ENCODE measurements at places on chromosomes 13 and 19.

- peak; percentile 84 for DNase-seq
Measured at GRCh38 chr19:48152551-48152950, 17.6 kb downstream of the LIG1 start.

GRCh38 chr19:21322528-21322927, 6.7 kb downstream of the ZNF708 start:
- DNase-seq: no peak

DNA sequence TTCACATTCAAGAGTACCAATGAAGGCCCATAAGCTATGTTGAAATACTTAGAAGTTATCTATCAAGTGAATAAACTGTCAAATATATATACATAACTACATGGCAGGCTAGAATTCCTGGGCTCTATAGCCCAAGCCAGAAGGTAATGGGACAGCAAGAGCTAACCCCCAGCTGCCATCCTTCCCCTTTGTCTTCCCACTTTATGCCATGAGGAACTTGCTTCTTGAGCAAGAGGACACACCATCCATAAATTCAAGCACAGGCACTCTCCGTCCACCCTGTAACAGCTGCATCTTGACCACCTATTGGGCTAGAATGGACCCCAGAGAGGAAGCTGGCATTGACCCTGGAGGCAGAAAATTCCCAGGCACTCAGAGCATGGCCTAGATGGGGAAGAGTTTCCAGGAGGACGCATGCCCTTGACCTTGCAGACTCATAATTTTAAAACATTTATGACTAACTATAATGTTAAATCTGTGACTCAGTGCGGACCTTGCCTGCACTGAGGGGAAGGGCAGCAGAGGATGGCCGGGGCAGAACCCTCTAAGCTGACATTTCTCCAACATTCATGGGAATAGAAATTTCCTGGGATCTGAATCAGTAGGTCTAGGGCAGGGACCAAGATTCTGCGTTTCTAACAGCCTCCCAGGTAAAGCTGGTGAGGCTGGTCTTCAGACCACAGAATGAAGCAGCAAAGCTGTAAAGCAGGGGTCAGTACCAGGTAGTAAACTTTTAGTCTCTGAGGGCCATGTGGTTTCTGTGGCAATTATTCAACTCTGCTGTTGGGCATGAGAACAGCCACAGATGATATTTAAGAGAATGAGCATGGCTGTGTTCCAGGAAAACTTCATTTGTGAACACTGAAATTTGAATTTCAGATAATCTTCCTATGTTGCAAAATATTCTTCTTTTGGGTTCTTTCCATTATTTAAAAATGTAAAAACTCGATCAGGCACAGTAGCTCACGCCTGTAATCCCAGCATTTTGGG, 71.4 kb upstream of the CLDN10 start:
- no peak for DNase-seq

GRCh38 chr13:93325303-93326233, 99.0 kb downstream of the GPC6 start:
- DNase-seq: no peak

- DNase-seq: no peak
Measured at GRCh38 chr19:11984986-11985385, 20.1 kb downstream of the ZNF763 start.

- no peak for DNase-seq
Measured at GRCh38 chr19:35822579-35822978, 9.9 kb upstream of the PRODH2 start.

- no peak for DNase-seq
Measured at GRCh38 chr13:42394361-42394708, 122.4 kb downstream of the AKAP11 start.

DNA sequence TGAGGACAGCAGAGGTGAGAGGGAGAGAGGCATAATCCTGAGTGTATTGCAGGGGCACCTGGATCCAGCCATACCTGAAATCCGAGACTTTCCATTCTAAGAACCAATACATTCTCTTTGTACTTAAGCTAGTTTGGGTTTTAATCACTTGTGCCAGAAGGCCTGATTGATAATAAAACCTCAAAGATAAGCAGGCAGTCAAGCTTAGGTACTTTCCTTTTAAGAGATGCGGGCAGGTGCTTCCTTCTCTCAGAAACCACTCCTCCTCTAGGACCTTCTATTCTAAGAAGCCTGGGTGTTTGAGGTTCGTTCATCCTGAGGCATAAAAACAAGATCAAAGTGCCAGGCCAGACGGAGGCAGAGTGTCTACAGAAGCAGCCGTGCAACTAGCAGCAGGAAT, 22.2 kb downstream of the FAM187B start:
- peak; percentile 52 for DNase-seq

DNA sequence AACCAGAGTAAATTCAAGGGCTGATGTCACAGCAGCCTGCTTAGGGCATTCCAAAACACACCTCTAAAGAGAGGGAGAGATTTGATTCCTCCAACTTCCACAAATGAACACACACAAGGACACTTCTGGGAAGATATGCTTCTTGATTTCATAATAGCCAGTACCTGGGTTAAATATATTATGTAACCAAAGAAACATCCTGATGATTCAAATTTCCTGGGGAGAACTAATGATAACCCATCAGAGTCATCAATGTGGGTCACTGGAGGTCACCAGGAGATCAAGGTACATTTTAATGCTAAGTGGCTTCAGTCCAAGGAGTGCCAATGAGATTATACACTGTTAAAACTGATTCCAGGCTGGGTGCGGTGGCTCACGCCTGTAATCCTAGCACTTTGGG, 54.0 kb upstream of the DOCK9 start:
- no peak for DNase-seq

- DNase-seq: no peak
Measured at GRCh38 chr13:99231721-99232120, 26.5 kb downstream of the GPR18 start.

GRCh38 chr13:26861941-26862340, 101.4 kb upstream of the GPR12 start:
- no peak for DNase-seq

- DNase-seq: no peak
Measured at GRCh38 chr13:38528986-38529385, 157.9 kb upstream of the FREM2 start.

GRCh38 chr19:6947745-6948144, 60.4 kb downstream of the ADGRE1 start:
- DNase-seq: peak; percentile 65

DNA sequence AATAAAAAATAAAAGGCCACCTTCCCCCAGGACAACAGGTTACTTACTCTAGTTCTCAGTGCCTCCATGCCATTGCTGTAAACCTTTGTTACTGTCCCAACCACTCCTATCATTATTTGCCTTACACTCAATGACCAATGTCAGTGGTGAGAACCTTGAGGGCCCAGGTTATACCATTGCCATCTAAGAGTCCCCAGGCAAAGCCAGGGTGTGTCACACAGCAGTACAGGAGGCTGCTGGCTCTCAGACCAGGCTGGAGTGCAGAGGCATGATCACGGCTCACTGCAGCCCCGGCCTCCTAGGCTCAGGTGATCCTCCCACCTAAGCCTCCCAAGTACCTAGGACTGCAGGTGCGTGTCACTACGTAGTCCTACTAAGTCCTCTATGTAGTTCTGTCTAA, 6.1 kb downstream of the ELAVL1 start:
- DNase-seq: no peak

DNA sequence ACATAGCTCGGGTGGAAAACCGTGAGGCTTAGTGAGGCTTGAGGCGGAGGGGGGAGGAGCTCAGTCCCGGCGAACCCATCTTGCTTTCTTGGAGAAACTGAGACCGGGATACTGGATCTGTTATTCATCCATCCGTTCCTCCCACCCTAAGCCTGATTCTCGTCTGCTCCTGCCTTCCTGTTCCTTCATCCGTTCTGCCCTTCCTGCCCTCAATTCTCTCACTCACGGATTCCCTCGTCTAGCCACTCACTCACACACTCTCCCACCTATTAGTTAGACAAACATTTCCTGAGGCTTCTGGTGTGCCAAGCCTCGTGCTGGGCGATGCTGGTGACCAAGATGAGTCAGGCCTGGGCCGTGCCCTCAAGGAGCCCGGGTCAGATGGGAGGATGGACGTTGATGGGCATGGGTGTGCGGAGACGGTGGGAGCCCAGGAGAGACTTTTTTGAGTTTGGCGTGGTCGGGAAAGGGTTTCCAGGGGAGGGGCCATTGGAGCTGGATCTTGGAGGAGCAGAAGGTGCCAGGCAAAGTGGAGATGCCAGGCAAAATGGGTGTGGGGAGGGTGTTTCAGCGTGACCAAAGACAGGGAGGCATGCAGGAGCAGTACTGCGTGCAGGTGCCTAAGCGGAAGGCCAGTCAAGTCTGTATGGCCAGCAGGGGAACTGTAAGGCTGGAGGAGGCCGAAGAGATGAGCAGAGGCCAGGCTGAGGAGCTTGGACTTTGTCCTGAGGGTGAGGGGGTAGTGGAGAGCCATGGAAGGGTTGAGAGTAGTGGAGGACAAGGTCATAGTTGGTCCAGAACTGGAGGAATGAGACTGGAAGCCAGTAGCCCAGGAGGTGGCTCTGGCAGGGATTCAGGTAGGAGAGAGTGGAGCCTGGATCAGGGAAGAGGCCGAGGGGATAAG, 7.4 kb upstream of the CNFN start:
- DNase-seq: no peak

DNA sequence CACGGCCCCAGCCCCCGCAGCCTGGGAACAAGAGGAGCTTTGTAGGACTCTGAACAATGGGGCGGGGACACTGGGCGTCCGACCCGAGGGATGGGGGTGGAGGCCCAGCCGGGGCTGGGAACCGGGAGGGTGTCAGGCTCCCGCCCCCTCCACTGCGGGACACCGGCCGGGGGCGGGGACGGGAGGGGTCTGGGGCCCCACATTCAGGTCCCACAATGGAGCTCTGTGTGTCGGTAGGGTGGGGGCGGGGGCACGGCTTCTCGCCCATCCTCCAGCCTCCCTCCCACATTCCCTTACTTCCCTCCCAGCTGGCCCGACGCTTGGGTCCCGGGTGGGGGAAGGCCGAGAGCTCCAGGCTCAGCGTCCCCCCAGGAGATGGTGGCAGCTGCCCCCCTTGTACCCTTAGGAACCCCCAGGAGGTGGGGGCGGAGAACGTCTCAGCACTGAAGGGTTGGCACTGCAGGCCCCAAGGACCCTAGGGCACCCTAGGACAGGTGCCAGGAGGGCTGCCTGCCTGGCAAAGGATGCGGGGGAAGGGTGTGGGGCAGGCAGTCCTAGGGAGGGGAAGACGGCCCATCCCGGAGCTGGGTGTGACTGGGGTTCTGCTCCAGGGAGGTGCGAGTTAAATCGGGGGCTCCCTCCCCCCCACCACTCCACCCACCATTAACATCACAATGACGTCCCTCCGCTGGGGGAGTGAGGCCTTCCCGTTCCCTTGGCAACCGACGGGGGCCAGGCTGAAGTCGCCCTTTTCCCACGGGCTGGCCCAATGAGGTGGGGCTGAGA, 5.3 kb downstream of the TTYH1 start:
- no peak for DNase-seq

DNA sequence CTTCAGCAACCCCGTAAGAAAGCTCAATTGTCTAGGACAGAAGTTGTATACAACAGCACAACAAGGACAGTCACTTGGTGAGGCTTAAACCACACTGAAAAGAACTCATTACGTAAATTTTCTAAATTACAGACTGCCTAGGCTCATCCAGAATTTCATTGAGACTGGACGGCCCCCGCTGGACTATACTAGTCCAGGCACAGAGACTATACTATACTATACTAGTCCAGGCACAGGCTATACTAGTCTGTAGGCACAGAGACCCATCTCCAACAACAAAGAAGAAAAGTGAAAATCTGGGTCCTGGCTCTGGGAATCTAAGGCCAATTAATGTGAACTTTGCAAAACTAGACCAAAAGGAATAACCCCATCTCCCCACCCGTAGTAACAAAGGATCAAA, 700 bp downstream of the ZNF816 start:
- DNase-seq: no peak
